ENCODE measurements at places on chromosomes 5 and 9.

DNA sequence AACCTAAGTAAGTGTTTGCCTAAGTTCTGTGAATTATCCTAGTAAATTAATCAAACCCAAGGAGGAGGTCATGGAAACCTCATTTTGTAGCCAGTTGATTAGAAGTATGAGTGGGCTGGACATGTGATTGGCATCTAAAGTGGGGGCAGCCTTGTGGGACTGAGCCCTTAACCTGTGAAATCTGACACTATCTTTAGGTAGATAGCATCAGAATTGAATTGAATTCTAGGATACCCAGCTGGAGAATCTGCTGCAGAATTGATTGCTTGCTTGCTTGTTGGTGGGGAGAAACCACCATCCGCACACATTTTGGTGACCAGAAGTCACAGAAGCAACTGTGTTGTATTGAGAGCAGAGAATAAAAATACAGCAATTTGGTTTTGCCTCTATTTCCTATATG, 97.0 kb downstream of the FBXL7 start:
- no peak for DNase-seq

GRCh38 chr5:84197538-84197937, 187.1 kb downstream of the EDIL3 start:
- no peak for DNase-seq

GRCh38 chr5:150764530-150764929, 5.7 kb upstream of the DCTN4 start:
- no peak for DNase-seq

DNA sequence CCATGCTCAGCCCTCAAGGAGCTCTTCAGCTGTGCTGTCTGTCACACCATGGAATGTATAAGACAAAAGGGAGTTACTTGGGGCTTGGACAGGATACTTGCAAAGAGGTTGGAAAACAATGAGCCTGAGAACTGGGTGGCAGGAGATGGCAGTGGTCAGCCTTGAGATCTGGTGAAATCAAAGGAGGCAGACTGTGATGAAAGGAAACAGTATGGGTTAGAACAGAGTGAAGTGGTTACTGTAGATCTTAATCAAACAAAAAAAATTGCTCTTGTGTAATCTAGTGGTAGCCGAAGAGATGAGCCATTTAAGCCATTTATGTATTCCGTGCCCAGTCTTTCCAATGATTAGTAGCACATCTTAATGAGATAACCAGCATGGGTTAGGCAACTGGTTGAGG, 142.2 kb downstream of the SV2C start:
- DNase-seq: no peak

DNA sequence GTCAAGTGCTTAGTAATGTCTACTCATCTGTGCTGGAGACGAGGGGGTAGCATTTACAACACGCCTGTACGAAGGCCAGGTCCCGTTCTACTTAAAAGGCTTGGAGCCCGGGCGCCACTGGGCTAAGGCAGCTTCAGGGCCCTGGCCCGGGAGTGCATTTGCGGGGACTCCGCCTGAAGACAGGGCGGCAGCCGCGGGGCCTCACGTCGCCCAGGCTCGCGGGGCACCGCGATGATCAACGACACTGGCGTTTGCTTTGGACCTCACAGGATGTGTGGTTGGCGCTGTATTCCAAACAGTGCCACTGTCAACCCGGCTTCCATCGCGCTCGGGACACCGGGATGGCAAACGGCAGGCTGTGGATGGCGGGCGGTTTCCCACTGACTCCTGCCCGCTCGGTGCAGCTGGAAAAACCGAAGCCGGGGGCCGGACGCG, 1.1 kb upstream of the TENT4A start:
- peak; percentile 66 for DNase-seq

- no peak for DNase-seq
Observed at GRCh38 chr9:123421801-123422455, 65.9 kb downstream of the CRB2 start.

- DNase-seq: peak; percentile 88
Observed at GRCh38 chr5:51383131-51384121, at the start of gene ISL1. Gene ISL1, plus strand, starts transcription at chr5:51383448. Its CDS starts 224 bp downstream, at chr5:51383672.

GRCh38 chr5:80837679-80838078, 122.5 kb upstream of the RASGRF2 start:
- no peak for DNase-seq

GRCh38 chr9:88476491-88477271, 58.3 kb upstream of the NXNL2 start:
- DNase-seq: no peak

GRCh38 chr5:149001162-149001561, 61.7 kb downstream of the SH3TC2 start:
- DNase-seq: no peak

DNA sequence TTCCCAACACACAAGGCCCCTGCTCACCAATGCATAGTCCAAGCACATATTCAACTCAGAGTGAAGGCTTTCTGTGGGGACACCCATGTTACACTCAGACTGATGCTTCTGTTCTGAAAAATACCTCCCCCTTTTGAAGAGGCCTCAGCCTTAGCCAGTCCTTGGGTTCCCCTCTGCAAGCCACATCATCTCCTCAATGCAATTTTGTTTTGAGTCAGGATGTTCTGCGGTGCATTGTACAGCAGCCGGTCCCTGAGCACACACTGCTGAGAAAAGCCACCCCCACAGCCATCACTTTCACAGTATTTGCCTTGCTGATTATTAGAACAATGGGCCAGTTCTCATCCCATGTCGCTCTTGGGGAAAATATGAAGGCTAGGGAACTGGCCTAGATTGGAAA, 241.2 kb downstream of the FAM114A2 start:
- DNase-seq: no peak

GRCh38 chr5:65800775-65801174, 78.8 kb downstream of the NLN start:
- no peak for DNase-seq

GRCh38 chr9:95848764-95849163, 26.7 kb upstream of the ERCC6L2 start:
- DNase-seq: no peak

GRCh38 chr5:154356958-154357357, 88.8 kb upstream of the SAP30L start:
- no peak for DNase-seq

DNA sequence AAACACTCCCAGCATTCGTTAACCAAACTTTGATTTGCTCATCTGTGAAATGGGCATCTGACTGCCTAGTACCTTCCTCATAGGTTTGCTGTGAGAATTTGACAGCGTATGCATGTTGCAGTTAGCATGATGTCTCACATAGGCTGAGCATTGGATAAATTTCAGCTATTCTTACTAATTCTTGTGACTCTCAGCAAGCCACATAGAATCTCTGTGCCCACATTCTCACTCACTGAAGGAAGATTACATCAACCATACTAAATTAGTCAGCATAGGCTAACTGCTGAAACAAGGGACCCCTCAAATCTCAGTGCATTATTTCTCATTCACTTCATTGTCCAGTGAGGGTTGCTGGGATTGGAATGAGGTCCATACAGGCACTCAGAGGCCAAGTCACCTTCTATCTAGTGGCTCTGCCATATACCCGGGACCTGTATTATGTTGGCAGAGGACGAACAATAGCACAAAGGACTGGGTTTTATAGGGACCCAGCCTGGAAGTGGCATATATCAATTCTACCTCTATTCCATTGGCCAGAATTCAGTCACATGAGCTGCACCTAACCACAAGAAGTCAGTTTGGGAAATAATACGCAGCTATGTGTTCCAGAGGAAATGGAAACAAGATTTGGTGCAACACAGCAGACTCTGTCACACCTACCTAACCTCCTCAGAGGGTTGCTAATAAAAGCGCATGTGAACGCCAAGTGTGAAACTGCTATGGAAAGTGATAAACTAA, 4.2 kb upstream of the PTGER4 start:
- no peak for DNase-seq

GRCh38 chr5:36160617-36161016, 8.7 kb downstream of the SKP2 start:
- no peak for DNase-seq

DNA sequence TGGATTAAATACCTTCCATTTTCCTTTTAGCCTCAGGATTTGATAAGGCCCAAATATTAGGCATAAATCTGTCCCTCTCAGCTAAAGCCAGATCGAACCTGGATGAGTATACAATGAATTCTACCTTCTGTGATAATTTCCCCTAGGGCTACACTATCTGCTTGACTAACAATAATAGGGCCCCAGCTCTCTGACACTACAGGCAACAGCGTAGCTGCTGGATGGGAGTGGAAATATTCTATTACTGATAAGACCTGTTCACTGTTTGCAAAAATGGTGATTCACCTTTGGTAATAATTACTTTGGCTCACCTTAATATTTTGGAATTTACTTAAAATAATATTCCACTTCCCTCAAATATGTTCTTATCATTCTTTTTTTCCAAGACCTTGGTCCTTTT, 644.2 kb upstream of the SEMA6A start:
- no peak for DNase-seq

DNA sequence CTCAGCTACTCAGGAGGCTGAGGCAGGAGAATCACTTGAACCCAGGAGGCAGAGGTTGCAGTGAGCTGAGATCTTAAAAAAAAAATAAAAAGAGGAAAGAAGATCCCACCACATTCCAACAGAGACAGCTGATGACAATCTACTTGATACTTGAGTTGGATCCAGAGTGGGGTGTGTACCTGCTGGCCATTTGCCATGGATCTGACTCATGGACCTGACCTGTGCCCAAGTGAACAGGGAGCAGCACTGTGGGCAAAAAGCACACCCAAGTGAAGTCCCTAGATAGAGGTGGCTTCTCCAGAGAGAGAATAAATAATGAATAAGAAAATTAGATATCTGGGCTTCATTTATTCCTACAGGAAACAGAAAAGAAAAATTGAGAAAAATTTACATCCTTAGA, 81.2 kb upstream of the MIER3 start:
- DNase-seq: no peak

GRCh38 chr5:89537800-89538199, 654.8 kb upstream of the MEF2C start:
- DNase-seq: no peak

- no peak for DNase-seq
Observed at GRCh38 chr5:181027452-181028031, 12.5 kb upstream of the BTNL9 start.

DNA sequence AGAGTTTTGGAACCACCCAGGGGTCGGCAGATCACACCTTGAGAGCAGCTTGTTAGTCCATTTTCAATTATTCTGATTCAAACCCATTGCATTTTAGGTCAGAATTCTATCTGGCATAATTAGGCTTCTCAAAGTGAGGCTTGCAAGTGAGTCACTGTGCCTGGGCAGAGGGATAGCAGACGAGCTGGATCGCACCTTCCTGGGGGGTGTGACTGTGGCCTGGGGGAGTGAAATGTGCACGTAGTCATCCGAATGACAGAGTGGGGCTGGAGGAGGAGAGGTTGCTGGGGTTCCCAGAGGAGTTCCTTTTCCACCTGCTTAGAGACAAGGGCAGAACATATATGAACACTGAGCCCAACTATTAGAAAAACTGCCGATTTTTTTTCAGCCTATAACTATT, 31.7 kb downstream of the SPACA9 start:
- DNase-seq: no peak

GRCh38 chr5:76553251-76553650, 70.0 kb downstream of the F2RL2 start:
- DNase-seq: no peak

DNA sequence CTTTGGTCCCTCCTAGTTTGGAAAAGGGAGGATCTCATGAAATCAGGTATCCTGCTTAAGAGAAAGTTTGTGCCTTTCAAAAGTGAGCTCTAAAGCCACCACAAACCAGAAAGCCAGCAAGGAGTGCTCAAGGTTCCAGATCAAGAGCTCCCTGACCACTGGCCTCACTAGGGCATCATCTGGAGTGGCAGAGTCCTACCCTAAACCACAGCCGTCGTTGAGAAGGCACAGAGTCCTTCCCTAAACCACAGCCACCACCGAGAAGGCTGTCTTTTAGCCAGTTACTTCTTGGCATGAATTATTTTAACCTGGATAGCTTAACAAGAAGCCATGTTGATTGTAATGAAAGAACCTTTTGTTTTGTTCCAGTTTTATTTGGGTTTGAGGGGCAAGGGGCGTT, 102.9 kb downstream of the FRMD3 start:
- DNase-seq: no peak

- no peak for DNase-seq
Observed at GRCh38 chr5:180284149-180284548, 7.7 kb downstream of the MAPK9 start.

DNA sequence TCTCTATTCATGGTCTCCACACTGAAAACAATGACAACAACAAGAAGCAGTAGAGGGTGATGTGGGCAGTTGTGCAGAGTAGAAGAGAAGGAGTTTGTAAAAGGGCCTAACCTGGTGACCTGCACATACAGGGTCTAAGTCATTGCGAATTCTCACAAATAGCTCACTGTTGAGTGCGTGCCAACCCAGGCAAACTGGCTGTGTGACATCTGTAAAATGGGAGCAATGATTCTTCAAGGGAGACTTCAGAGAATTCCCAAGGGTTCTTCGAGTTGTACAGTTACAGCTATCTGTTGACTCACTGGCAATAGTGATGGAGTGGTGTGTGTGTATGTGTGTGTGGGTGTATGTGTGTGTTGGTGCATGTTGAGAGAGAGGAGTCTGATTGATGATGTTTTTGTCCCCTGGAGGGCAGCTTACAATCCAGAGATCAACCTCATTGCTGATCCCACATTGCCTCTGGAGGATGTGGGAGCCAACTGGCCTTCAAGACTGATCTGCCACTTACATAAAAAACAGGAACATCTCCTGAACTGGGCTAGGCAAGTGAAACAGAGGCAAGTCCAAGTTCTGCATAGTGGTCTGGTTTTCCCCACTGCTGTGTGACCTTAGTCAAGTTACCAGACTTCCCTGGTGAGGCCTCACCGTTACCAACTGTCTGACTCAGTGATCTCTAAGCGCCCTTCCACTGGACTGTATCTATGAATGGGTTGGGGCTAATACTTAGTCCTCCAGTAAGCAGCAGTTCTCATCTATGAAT, 3.2 kb downstream of the FAT2 start:
- DNase-seq: no peak

DNA sequence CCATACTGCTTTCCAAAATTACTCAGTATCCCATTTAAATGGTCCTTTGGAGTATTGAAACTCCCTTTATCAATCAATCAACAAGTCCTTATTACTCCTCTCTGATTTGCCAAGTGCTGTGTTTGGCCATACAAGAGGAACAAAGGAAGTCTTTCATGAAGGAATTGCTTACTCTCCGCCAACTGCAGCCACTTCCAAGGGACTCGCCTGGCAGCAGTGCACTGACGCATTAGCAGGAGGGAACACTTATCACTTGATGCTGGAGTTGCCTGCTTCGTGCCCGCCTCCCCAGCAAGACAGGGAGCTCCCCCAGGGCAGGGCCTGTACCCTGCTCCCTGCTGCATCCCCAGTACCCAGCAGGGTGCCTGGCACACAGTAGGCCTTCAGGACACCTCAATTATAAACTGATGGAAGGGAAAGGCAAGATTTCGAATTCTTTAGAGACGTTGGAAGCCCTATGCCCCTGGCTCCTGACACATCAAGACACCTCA, 97.9 kb downstream of the CRB2 start:
- no peak for DNase-seq
